ENCODE measurements at places on chromosomes 5 and 9.

DNA sequence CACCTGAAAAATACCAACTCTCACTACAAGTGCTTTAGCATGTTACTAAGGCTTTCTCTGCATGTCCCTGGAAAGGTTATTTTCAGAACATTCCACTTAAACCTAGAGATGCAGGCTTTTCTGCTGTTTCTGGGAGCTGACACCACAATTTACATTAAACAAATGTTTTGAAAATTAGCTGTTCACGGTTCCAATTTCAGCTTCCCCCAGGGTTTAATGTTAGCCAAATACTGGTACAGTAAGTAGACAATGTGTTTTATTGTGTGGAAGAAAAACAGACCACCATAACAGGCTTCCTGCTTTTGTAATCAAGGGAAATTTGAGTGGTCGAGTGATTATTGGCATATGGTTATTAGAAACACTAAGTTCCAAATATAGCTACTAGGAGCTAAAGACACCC is 32.0 kb downstream of the MACROH2A1 start:
- no peak for DNase-seq

GRCh38 chr5:154199263-154199662 is 8.7 kb downstream of the GALNT10 start:
- DNase-seq, result no peak

DNA sequence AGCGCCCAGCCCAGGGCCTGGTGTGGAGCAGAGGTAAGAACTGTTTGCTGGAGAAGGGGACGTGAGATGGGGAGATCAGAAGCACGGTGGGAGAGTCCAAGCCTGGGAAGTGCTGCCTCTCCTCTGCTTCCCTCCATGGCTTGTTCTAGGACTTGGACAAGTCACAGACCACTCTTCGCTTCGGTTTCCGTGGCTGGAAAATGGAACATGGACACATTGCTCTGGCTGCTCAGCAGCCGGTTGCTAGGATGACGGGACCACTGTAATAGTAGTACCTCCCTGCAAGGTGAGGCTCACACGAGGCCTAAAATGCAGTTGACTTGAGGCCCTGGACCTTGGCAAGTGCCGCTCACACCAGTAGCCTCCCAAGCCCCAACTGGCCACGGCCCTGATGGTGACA is 175.8 kb upstream of the FSTL4 start:
- DNase-seq, result peak; percentile 33

DNA sequence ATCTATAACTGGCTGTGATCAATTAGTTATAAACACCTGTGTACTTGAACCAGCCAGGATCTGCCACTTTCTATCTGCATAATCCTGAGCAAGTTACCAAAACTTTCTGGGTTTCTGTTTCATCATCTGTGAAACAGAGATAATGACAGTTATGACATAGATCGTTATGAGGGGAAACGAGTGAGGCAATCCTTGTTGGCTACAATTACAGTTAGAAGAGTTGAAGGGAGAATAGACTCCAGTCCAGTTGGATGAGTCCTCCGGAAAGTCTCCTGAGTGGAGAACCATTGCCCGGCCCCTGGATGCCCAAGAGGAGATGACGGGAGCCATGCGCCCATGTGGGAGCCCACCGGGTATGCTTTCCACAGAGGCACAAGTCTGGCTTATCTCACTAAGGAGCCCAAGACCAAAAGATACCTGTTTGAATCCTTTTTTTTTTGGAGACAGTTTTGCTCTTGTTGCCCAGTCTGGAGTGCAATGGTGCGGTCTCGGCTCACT is 4.5 kb downstream of the PDE6A start:
- DNase-seq, result peak; percentile 40

DNA sequence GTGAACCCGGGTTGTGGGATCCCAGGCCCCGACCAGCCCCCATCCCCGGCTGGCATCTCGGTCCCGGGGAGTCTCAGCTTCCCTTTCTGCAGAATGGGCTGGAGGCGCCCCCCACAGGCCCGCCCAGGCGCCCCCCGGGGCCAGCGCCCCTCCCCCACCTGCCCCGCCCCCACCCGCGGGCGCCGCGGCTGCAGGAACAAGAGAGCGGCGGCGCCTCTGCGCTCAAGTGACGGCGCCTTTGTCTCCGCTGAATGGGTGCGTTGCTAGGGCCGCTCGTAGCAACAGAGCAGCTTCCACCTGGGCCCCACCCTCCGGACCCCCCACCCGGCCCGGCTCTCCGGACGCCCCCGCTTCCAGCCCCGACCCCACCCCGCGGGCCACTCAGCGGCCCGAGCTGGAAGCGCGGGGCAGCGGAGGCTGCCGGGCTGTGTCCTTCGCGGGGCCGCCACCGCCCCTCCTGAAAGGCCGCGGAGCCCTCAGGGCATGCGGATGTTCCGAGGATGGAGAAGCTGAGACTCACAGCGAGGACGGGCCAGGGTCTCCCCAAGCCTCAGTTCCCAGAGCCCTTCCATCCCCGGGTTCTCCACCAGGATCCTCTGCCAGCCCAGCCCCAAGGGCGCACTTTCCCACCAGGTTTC is 27.5 kb downstream of the ADGRD2 start:
- peak; percentile 73 for DNase-seq

DNA sequence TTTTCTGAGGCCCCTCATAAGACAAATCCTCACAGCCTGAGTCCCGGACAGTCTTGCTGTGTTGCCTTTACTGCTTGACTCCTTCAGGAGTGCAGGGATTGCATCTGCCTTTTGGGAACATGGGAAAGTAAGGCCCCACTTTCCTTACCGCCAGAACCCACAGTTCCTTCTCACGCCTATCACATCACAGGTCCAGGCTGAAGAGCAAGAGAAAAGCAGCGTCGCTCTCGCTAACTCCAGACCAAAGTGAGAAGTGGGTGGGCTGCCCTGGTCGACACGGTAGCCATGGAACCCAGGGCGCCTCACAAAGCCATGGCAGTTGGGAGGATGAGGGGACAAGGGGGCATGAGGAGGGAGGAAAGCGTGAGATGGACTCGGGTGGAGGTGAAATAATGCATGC is 7.9 kb upstream of the ZDHHC11 start:
- DNase-seq, result no peak

GRCh38 chr9:12809720-12810119 is 34.9 kb downstream of the LURAP1L start:
- DNase-seq, result no peak

GRCh38 chr9:95181226-95181818 is 136.2 kb downstream of the FANCC start:
- no peak for DNase-seq

DNA sequence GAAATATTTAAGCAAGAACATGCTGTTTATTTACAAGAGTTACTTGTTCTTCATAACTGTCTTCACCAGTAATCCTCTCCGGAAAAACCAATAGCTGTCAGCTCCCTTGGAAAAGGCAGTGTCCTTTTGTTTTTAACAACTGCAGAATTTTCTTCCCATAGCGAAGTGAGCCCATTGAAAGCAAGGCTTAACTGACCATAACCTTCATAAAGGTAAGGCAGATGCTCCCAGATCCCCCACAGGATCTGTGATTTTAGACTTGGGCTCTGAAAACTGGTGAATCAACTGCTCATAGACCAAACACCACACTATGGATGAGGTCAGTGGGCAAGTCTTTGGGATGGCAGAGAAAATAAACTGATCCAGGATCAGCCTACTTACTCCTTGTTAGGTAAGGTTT is 155.0 kb downstream of the GLIS3 start:
- no peak for DNase-seq
